ENCODE measurements at places on chromosomes 7 and 10.

DNA sequence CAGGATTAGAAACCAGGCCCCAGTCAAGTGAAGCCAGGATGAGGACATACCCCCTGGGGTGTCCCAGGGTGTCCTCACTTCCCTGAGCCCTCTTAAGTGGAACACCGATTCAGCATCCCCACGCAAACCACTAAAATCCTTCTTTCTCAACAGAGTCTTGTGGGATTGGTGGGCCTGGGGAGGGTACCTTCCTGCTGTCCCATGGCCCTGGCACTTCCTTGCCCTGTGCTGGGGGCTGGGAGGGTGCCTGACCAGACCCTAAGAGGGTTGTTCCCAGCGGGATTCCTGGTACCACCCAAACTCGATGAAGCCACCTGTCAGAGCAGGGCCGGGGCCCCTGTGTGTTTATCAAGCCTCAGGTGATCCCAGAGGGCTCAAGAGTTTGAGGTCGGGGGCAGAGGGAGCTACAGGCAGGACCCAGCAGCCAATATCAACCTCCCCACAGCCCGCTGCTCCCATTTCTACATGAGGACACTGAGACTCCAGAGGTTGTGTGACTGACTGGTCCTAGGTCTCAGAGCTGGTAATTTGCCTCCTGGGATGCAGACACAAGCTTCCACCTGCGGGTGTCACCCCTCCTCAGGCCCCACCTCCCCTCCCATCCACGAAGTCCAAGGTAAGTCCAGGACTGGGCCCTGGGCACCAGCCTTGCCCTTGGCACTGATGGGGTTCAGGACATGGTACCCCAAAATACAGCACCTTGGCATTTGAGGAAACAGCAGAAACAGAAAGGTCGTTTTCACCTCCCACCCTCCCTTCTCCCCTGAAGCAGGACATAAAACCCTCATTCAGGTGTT is 31.4 kb downstream of the OAT start:
- no peak for DNase-seq

- no peak for DNase-seq
Observed at GRCh38 chr7:69728304-69728703, 130.0 kb downstream of the AUTS2 start.

GRCh38 chr7:29161231-29161630 is 14.9 kb upstream of the CPVL start:
- DNase-seq, result no peak

- DNase-seq, result peak; percentile 91
Observed at GRCh38 chr7:140541513-140542227, 62.4 kb upstream of the MKRN1 start.

DNA sequence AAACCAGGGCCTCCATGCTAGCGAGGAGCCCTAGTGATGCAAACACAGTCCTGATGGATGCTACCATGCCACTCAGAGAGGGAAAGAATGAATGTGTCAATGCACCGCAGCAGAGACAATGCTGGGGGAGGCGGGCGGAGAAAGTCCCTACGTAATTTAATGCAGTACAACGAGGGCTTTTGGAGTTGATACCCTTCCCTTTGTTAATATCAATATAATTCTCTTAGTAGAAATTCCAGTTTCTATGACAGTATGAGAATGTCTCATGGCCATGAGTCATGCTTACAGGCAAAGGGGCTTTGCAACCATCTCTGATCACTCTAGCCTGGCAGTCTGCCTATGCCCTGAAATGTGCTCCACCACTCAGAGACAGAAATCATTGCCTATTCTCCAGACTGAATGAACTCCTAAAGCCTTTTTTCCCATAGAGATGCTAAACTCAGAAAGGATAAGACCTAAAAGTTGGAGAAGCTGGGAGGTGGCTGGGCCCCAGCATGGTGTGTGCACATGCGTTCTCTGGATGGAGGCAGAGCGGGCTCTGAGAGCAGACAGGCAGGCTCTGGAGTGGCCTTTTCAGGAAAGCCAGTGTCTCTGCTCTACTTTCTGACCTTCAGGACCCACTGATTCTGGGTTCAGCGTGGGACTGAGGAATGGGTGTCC is 20.3 kb upstream of the GIMAP2 start:
- DNase-seq, result no peak

DNA sequence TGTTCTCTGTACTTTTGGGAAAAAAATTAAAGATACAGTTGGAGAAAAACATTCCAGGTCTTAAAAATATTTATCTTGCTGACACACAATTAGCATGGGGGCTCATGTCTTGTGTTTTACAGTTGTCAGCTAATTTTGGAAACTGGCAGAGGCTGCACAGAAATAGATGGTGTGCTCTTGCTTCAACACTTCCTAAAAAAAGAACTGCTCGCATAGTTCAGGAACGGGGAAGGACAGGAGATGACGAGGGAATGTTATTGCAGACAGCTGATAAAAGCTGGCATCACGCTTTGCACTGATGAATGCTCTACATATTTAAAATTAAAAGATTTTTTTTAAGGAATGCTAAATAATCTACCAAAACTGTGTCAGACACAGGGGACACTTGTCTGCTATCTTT is 103.5 kb upstream of the CELF2 start:
- DNase-seq, result peak; percentile 51

DNA sequence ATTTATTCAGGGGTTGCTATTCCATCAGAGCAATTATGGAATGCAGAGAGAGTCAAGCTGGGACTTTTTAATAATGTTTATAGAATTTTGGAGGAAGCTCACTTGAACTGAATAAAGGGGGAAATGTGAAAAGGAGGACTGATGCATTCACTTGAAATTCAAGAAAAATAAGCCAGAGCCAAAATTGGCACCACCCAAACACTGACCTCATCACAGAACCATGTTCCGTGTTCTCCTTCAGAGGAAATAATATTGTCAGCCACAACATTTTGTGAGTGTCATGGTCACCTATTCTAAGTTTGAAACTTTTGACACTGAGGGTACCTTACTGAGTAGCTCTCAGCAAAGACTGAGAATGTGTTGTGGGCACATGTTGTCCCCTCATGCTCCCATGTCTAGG is 207.0 kb downstream of the ANK3 start:
- no peak for DNase-seq

DNA sequence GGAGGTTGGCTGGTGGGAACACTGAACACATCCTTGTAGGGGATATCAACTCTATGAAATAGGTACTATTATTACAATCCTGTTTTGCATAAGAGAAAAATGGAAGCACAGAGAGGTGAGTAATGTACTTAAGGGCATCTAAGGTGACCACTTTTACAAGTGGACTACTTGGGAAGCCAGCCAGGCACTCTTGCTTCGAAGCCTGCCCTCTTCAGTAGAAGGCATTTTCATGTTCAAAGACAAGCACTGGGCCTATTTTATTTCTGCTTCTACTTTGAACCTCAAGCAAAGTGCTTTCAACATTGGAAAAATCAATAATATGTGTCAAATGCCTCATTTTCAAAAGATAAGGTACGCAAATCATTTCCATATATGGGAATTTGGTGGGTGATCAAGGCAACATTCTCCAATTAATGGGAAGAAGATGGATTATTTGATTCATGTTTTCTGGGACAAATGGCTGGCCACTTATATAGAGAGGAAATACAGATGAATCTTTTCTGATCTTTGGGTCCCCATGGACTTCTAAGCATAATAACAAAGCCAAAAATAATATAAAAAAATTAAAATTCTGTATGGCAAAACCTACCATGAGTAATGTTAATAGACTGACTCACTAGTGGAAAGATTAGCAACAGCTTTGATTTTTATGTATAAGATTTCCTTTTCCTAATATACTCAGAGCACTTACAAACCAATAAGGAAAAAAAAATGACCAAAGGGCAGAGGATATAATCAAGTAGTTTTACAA is 270.2 kb downstream of the FRMD4A start:
- no peak for DNase-seq

DNA sequence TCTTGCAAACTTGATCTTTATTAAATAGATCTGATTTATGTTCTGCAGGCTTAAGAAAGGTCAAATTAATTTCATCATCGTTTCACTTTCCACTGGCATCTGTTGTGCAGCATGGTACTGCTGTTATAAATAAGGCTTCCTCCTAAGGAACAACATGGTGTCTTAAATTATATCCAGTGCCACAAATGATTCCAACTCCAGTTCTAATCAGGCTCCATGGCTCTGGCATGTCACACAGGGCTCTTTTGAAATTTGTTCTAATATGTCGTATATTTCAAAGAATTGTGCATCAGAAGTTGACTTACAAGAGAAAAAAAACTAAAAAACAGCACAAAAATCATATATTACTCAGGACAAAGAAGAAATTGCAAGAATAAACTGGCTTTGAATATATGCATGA is 1090.8 kb upstream of the CELF2 start:
- DNase-seq, result no peak

DNA sequence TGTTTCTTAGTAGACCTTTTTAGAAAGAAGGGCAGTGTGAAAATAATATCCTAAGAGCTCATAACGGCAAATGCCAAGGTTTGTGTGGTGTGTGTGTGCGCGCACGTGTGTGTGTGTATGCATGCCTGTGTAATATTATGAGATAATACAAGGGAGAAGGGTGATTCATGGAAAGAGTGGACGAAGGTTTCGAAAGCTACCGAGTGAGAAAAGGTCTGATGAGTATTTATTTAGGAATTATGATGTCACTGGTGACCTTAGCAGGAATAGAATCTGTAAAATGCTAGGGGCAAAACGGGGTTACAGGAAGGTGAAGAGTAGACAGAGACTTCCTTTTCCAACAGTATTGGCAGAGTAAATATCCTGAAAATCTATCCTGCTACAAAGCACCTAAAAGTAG is 107.3 kb downstream of the AHR start:
- DNase-seq, result no peak

DNA sequence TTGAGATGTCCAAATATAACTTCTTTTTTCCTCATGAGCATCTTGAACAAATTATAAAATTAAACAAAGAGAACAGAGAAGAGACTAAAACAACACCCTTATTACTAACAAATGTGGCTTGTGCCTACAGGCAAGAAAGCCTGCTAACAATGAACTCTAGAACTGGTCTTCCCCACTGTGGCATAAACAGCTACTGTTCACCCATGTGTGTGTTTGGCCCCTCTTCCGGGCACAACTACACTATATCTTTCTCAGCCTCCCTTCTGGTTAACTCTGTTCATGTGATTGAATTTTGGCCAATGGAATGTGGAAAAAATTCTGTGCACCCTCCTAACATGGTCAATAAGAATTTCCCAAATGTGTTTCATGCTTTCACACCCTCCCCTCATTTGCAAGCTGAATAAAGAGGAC is 117.0 kb downstream of the KBTBD2 start:
- DNase-seq, result no peak

- no peak for DNase-seq
Observed at GRCh38 chr10:106401161-106401560, 763.3 kb downstream of the SORCS1 start.

GRCh38 chr7:112669306-112669705 is 120.9 kb downstream of the TMEM168 start:
- no peak for DNase-seq

DNA sequence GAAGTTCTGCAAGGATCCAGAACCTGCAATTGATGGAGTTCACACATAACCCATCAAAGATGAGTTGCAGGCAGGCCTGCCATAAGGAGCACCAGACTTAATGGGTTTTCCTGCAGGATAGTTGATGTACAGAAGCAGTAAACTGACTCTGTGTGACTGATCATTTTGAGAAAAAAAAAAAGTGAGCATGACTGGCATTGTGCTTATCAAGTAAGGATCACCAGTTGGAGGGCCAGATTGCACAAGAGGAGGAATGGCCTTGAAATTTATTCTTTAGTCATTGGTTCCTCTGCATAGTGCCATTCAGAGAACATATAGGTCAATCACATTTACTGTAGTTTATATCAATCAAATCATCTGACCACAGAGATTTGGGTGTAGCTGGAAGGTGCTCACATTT is 3.8 kb downstream of the CYP3A43 start:
- no peak for DNase-seq

- DNase-seq, result peak; percentile 10
Observed at GRCh38 chr7:32616625-32617024, 121.3 kb downstream of the AVL9 start.

- no peak for DNase-seq
Observed at GRCh38 chr10:88791924-88792323, 10.6 kb upstream of the LIPM start.

- DNase-seq, result no peak
Observed at GRCh38 chr7:108204281-108204796, 74.2 kb upstream of the LAMB4 start.

DNA sequence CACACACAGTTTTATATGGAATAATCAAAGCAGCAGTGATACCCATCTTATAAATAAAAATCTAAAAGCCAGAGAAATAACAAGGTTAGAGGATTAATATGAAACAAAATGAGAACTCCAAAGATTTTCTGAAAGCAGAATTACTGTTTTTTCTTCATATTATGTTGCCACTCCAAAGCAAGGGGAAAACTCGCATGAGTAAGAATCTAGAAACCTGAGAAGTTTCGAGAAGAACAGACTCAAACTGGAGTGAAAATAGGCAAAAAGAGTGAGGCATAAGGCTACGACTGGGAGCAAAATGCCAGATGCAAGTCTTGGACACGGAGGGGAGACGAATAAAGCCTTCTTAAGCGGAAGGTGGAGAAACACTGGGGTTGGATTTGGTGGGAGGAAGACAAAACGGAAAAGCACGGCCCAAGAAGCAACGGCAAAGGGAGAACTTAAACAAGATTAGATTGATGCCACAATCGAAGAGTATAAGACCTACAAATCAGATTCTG is 923 bp downstream of the TNPO3 start:
- no peak for DNase-seq

GRCh38 chr10:61757525-61758397 is 95.0 kb downstream of the CABCOCO1 start:
- no peak for DNase-seq

GRCh38 chr10:12822893-12823170 is 178.7 kb downstream of the CCDC3 start:
- no peak for DNase-seq

GRCh38 chr10:117876210-117876609 is 170.5 kb downstream of the RAB11FIP2 start:
- DNase-seq, result no peak

DNA sequence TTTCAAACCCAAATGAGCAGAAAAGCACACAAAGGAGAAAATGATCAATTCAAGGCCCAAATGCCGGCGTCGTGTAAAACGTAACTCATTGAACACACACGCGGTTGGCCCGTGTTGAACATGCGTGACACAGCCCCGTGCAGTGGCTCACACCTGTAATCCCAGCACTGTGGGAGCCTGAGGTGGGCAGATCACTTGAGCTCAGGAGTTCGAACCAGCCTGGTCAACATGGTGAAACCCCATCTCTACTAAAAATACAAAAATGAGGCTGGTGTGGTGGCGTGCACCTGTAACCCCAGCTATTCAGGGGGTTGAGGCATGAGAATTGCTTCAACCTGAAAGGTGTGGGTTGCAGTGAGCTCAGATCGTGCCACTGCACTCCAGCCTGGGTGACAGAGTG is 156.7 kb upstream of the KLF6 start:
- no peak for DNase-seq

Measured in muscle of back (tissue), 13 donors.